ENCODE measurements at places on chromosomes 16 and 17.

DNA sequence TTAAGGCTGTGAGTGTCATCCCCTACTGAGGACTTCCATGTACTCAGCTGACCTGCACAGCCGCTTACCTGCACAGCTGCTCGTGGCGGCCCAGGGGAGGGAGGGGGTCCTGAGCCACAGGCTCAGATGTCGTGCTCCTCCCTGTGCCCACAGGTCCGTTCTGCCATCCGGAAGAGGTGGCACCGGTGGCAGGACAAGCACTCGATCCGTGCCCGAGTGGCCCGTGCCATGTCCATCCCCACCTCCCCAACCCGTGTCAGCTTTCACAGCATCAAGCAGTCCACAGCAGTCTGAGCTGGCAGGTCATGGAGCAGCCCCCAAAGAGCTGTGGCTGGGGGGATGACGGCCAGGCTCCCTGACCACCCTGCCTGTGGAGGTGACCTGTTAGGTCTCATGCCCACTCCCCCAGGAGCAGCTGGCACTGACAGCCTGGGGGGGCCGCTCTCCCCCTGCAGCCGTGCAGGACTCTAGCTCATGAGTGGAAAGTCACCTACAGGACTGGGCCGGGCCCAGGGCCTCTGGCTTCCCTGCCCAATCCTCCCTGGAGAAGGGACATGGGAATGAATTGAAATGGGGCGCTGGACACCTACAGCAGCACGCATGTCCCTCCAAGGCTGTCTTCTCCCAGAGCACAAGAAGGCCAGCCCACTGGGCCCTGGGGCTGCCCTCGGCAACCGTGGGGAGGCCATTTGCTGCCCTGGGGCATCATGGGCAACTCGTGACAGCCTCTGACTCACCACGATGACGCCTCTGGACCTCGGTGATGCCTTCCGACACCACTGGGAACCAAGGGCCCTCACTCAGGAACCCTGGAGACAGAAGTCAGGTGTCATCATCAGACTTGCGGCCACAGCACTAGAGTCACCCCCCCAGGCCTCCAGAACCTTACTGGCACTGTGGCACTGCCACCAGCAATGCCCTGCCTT lies 9.9 kb upstream of the SPPL2C start:
- no peak for DNase-seq

GRCh38 chr16:14051103-14051729 lies 19.9 kb upstream of the MRTFB start:
- no peak for DNase-seq

GRCh38 chr16:68059804-68060203 lies 25.4 kb upstream of the NFATC3 start:
- DNase-seq, result no peak

DNA sequence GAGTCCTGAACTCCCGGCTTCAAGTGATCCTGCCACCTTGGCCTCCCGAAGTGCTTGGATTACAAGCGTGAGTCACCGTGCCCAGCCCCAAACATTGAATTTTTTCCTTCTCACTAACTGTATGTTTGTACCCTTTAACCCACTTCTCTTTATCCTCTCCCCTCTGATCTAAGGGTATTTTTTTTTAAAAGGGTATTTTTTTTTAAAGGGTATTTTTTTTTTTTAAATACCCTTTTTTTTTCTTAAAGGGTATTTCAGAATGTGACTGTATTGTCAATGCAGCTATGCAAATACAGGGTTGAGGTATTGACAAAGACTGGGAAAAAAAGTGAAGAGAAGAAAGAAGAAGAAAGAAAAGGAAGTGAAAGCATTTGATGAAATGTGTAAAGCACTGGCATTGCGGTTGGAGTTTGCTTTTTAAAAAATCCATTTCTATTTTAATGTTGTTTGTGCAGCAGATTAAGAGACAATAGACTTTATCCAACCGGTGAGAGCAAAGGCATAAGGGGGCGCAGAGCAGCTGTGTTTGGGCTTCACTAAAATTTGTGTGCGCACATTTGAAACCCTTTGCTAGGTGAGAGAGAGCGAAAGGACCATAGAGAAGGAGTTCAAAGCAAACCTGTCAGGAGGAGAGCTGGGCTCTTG lies 42.4 kb downstream of the SYT17 start:
- DNase-seq, result no peak

DNA sequence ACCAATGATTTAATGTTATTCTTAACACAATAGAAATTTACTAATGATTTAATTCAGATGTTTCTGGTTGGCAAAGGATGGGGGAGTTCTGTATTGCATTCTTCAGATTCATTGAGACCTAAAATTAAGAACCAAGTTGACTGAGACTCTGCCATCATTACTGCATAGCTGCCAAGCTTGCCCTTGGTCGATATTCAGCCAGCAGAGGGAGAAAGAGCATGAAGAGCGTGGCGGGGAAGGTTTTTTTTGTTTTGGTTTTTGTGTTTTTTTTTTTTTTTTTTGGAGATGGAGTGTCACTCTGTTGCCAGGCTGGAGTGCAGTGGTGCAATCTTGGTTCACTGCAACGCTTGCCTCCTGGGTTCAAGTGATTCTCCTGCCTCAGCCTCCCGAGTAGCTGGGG lies 659.4 kb upstream of the EEF2KMT start:
- peak; percentile 11 for DNase-seq

- DNase-seq, result peak; percentile 77
Observed at GRCh38 chr16:80824623-80825364, 20.4 kb upstream of the CDYL2 start.

GRCh38 chr16:61763991-61764390 lies 272.2 kb downstream of the CDH8 start:
- DNase-seq, result no peak

- no peak for DNase-seq
Observed at GRCh38 chr16:89598199-89598598, 15.2 kb upstream of the DPEP1 start.

DNA sequence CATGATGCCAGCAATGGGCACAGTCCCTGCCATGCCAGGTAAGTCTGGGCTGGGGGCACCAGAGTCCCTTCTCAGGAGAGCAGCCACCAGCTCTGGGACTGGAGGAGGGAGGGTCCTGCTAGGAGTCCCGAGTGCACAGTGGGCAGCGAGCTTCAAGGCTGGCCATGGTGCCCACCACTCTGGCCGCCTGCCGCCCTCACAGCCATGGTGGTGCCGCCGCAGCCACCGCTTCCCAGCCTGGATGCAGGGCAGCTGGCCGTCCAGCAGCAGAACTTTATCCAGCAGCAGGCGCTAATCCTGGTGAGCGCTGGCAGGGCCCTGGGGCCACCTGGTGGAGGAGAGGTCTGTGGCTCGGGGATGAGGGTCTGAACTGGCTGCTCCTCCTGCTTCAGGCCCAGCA lies 17.9 kb upstream of the SMIM5 start:
- DNase-seq, result no peak

DNA sequence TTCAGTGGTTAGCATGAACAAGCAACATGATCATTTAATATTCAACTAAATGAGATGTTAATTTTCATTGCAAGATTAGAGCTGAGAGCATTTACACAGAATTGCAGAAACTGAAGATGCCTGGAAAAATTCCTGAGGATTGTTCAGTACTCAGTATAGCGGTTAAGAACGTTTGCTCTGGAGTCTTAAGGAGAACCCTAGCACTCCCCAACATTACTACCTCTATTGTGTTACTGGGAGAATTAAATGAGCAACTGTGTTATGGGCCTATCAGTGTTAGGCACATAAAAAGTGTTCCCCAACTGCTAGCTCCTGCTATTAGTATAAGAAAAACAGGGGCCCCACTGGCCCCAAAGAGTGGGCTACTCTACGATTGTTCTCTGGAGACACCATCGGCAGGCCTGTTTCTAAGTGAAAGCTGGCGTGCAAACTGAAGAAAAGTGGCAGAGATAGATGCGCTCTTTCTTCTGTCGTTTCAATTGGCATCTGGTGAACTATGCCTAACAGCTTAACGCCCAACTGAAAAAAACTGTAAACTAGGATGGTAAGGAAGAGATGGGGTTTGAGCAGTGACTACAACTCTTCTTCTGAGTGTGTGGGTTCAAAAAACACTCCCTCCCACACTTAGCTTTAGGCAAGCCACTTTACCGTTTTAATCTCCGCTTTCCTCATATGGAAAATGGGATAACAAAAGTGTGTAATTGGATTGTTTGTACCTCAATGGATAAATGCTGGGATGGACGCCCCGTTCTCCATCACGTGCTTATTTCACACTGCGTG lies 1.3 kb downstream of the CDR2 start:
- no peak for DNase-seq

DNA sequence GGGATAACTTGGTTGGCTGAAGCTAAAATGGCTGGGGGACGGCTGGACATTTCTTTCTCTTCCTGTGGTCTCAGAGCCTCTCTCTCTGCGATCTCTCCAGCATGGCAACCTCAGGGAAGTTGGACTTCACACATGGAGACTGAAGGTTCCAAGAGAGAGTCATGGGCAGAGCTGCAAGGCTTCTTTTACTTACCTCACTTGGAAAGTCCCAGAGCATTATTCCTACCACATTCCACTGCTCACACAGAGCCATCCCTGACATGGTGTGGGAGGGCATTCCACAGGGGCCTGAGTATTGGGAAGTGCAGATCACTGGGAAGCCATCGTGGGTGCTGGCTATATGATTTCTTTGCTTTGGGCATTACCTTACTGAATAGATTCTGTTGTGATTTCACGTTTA lies 9.8 kb upstream of the SLC6A2 start:
- DNase-seq, result no peak

DNA sequence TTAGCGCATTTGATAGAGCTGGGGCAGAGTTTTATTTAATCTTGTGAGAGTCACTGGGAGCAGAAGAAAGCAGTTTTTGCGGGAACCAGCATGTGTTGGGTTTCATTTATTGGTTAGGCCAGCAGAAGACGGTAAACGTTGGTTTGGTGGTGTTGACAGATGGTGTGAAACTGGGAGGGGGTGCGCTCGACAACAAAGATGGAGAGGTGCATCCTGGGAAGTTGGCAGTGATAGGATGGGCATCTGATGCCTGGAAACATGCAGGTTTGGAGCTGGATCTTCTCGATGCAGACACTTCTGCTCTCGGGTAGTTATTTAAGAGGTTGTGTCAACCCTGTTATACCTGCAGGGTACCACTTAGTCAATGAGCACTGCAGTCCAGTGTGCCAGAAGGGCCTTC lies 24.9 kb upstream of the CLEC18A start:
- DNase-seq, result peak; percentile 91

- DNase-seq, result no peak
Observed at GRCh38 chr16:4689864-4690704, 3.3 kb upstream of the NUDT16L1 start.

GRCh38 chr16:31467151-31467773 lies 4.7 kb upstream of the TGFB1I1 start:
- DNase-seq, result no peak

Data from G401 (cell line).